Uterus (tissue), 4 donors: ENCODE measurements at places on chromosomes 6 and 20. TPM values are rescaled to one million over a fixed set of nuclear protein-coding genes. Genes with fewer than 3 reads are reported as not detected.
A peak's percentile ranks its signal among the peaks of the same experiment; 100 is the strongest.

Gene SLC13A3
- 4.2 TPM for total RNA-seq

Gene SLC17A1
- not detected for total RNA-seq

DNA sequence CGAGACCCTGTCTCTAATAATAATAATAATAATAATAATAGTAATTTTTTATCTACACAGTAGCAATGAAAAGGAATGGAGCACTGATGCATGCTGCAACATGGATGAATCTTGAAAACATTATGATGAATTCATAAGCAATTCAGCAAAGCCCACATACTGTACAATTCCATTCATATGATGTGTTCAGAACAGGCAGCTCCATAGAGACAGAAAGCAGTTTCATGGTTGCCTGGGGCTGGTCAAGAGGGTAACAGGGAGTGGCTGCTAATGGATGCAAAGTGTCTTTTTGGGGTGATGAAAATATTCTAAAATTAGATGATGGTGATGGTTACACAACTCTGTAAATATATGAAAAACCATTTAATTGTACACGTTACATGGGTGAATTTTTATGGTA is 43.6 kb downstream of the SLC24A3 start:
- H3K4me1 ChIP-seq, result no peaks in the 10 kb centered on the region
- H3K4me3 ChIP-seq, result no peak overlapping the region
- no peaks in the 10 kb centered on the region for H3K27me3 ChIP-seq
- DNase-seq, result no peak

GRCh38 chr6:38909015-38909730 is 139.4 kb upstream of the GLP1R start:
- H3K4me1 ChIP-seq, result no peaks in the 10 kb centered on the region
- no peak overlapping the region for H3K4me3 ChIP-seq
- H3K27me3 ChIP-seq, result no peaks in the 10 kb centered on the region
- no peaks in the 10 kb centered on the region for H3K36me3 ChIP-seq
- H3K27ac ChIP-seq, result no peak overlapping the region

DNA sequence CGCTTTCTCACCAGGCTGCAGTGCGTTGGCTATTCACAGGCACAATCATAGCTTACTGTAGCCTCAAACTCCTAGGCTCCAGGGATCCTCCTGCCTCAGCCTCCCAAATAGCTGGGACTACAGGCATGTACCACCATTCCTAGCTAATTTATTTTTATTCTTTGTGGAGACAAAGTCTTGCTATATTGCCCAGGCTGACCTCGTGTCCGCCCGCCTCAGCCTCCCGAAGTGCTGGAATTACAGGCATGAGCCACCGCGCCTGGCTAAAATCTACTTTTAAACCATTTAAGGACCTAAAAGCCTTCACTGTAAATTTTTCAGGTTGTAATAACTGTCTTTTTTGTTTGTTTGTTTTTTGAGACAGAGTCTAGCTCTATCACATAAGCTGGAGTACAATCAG is 15.2 kb downstream of the SAMHD1 start:
- no peaks in the 10 kb centered on the region for H3K27me3 ChIP-seq
- peak overlapping the region; percentile 46 for H3K27ac ChIP-seq
- H3K36me3 ChIP-seq, result no peaks in the 10 kb centered on the region
- DNase-seq, result no peak
- H3K4me3 ChIP-seq, result no peak overlapping the region
- H3K4me1 ChIP-seq, result peaks cover 1% of the 10 kb centered on the region

DNA sequence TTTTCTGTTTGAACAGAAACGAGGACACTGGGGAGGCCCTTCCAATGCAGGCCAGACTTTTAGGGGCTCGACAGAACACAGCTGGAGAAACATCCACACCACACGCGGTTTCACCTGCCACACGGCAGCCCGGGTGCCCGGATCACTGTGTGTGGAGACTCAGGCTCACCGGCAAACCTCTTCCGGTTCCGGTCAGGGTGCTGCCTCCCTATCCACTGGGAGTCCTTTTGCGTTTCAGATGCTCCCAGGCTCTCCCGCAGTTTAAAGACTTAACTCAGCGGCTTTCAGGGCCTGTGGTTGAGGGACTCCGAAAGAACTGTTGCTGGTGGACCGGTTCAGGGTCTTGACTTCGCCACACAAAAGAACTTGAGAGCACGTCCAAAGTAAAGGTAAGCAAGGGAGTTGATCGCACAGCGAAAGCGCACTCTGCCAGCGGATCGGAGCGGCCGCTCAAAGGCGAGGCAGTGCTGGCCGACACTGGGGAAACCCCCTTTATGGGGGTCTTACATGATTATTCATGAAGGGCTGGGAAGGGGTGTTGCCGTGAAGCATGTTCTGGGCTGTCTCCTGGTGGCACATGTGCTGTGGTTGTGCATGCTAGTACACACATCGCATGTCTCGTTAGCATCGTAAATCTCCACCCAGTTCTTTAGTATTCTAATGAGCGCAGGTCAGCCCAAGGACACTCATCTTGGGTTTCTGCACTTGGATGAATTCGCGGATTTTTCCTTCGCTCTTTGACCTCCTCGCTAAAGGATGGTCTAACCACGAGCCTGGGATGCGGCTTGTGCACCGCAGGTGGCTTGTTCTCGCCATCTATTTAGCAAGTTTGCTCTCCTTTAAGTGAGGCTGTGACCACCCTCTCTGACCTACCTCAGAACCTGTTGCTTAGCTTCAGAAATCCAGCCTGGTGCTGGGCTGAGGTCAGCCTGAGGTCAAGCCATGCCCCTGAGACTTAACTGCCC is 180.3 kb downstream of the CDH26 start:
- H3K27me3 ChIP-seq, result no peaks in the 10 kb centered on the region
- peak overlapping the region; percentile 15 for H3K27ac ChIP-seq
- H3K4me1 ChIP-seq, result no peaks in the 10 kb centered on the region
- H3K36me3 ChIP-seq, result no peaks in the 10 kb centered on the region
- DNase-seq, result peak; percentile 24
- peak overlapping the region; percentile 28 for H3K4me3 ChIP-seq

GRCh38 chr6:13769655-13770053 is 44.7 kb downstream of the MCUR1 start:
- H3K4me1 ChIP-seq, result no peaks in the 10 kb centered on the region
- H3K27me3 ChIP-seq, result no peaks in the 10 kb centered on the region
- H3K36me3 ChIP-seq, result no peaks in the 10 kb centered on the region
- no peak overlapping the region for H3K4me3 ChIP-seq

DNA sequence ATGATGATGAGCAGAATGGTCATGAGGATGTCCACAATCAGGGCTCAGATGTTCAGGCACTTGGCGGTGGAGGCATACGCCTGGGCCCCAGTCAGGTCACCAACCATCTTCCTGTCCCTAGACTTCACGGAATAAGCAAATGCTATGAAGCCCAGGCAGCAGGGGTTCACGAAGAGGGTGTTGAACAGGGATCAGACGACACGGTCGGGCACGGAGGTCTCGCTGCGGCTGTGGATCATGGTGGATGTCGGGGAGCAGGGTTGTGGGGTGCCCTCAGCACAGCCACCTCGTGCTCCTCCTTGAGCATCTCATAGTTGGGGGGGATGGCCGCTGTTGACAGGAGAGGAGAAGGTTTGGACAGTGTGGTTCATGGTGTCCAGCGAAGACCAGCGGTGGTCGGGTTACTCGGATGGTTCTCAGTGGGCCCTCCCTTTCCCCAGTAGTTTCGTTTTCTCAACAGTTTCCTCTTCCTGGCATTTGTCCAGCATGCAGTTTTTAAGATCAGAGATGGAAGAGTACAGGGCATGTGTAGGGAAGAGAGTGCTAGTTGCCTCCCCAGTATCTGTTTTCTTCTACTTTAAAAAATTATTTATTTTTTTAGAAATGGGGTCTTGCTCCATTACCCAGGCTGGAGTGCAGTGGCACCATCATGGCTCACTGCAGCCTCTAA is 20.3 kb upstream of the SPDEF start:
- DNase-seq, result no peak
- H3K27ac ChIP-seq, result no peak overlapping the region
- no peak overlapping the region for H3K4me3 ChIP-seq
- no peaks in the 10 kb centered on the region for H3K36me3 ChIP-seq
- no peaks in the 10 kb centered on the region for H3K4me1 ChIP-seq
- no peaks in the 10 kb centered on the region for H3K27me3 ChIP-seq

GRCh38 chr6:149895833-149896271 is 2.1 kb downstream of the RAET1E start:
- H3K27me3 ChIP-seq, result no peaks in the 10 kb centered on the region
- peak; percentile 71 for DNase-seq
- no peaks in the 10 kb centered on the region for H3K36me3 ChIP-seq
- peak overlapping the region; percentile 76 for H3K27ac ChIP-seq
- H3K4me3 ChIP-seq, result no peak overlapping the region
- H3K4me1 ChIP-seq, result no peaks in the 10 kb centered on the region

GRCh38 chr20:20095114-20095872 is 43.0 kb downstream of the CFAP61 start:
- H3K4me1 ChIP-seq, result no peaks in the 10 kb centered on the region
- no peaks in the 10 kb centered on the region for H3K27me3 ChIP-seq
- DNase-seq, result no peak
- H3K36me3 ChIP-seq, result no peaks in the 10 kb centered on the region

GRCh38 chr6:151627689-151628444 is 134.1 kb downstream of the CCDC170 start:
- H3K27me3 ChIP-seq, result no peaks in the 10 kb centered on the region
- peak overlapping the region; percentile 26 for H3K27ac ChIP-seq
- no peaks in the 10 kb centered on the region for H3K36me3 ChIP-seq
- H3K4me3 ChIP-seq, result no peak overlapping the region
- H3K4me1 ChIP-seq, result no peaks in the 10 kb centered on the region

GRCh38 chr6:108884211-108885059 is 36.2 kb downstream of the ARMC2 start:
- no peaks in the 10 kb centered on the region for H3K27me3 ChIP-seq
- no peaks in the 10 kb centered on the region for H3K4me1 ChIP-seq
- H3K27ac ChIP-seq, result no peak overlapping the region
- no peak for DNase-seq
- no peak overlapping the region for H3K4me3 ChIP-seq
- no peaks in the 10 kb centered on the region for H3K36me3 ChIP-seq

- no peaks in the 10 kb centered on the region for H3K4me1 ChIP-seq
- no peaks in the 10 kb centered on the region for H3K27me3 ChIP-seq
- H3K36me3 ChIP-seq, result no peaks in the 10 kb centered on the region
- H3K27ac ChIP-seq, result no peak overlapping the region
Observed at GRCh38 chr6:141824350-141824749, 308.4 kb upstream of the GJE1 start.

Gene OR2B6
- total RNA-seq, result not detected

Gene DSP
- total RNA-seq, result 28.3 TPM

DNA sequence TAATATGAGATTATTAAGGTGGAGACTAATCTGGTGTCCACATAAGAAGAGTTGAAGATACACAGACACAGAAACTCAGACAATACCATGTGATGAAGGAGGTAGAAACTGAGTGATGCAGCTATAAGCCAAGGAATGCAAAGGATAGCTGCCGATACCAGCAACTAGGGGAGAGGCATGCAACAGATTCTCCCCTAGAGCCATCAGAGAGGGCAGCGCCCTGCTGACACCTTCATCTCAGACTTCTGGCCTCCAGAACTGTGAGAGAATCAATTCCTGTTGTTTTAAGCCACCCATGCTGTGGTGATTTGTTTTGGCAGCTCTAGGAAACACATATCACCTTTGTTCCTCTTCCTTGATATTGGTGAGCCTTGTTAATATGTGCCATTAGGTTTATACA is 41.5 kb downstream of the STXBP5 start:
- H3K4me3 ChIP-seq, result no peak overlapping the region
- no peaks in the 10 kb centered on the region for H3K27me3 ChIP-seq
- DNase-seq, result no peak
- no peak overlapping the region for H3K27ac ChIP-seq
- H3K4me1 ChIP-seq, result no peaks in the 10 kb centered on the region

- H3K36me3 ChIP-seq, result no peaks in the 10 kb centered on the region
- no peaks in the 10 kb centered on the region for H3K4me1 ChIP-seq
- no peak overlapping the region for H3K4me3 ChIP-seq
- DNase-seq, result no peak
- no peaks in the 10 kb centered on the region for H3K27me3 ChIP-seq
- H3K27ac ChIP-seq, result no peak overlapping the region
Observed at GRCh38 chr6:70060680-70061079, 194.3 kb downstream of the COL19A1 start.

GRCh38 chr20:50674138-50674825 is 17.1 kb downstream of the RIPOR3 start:
- H3K27me3 ChIP-seq, result no peaks in the 10 kb centered on the region
- no peak for DNase-seq
- H3K4me3 ChIP-seq, result no peak overlapping the region
- H3K36me3 ChIP-seq, result no peaks in the 10 kb centered on the region

Gene ZKSCAN4
- total RNA-seq, result 15.6 TPM

DNA sequence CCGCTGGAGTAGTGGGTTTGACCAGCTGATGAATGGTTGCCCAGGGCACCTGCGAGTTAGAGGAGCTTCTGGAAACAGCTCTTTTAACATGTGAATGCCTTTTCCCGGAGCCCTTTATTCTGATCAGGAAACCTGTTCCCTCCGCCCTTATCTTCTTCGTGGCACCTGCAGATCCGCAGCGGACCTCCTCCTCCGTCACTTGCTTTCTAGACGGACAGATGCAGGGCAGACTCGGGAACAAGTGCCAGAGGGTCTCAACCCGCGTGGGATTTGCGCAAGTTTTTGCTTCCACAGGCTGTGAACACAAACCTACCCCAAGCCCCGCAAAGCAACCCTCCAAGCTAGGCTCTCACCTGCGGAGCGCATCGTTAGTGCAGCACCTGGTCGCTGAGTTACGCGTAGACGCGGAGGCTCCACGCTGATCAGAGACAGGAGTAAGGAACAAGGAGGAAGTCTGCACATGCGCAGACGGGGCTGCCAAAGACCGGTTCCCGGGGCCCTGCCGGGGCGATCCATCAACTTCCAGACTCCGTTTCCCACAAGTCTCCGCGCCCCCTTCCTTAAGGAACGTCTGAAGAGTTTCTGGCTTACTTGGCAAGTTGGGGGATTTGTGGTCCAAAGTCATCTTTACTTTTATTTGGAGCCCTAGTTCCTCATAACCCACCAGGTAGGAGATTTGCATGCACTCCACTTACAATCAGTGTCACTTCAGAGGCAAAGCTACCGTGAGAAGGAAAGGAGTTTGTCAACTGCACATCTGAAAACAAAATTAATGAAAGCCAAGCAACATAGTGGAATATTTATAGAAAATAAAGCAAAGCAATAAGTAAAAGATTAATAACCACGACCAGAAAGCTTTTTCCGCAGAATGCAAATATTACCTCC is 52.7 kb upstream of the ELMO2 start:
- H3K4me3 ChIP-seq, result no peak overlapping the region
- no peak overlapping the region for H3K27ac ChIP-seq
- H3K4me1 ChIP-seq, result no peaks in the 10 kb centered on the region
- no peaks in the 10 kb centered on the region for H3K36me3 ChIP-seq
- DNase-seq, result no peak

DNA sequence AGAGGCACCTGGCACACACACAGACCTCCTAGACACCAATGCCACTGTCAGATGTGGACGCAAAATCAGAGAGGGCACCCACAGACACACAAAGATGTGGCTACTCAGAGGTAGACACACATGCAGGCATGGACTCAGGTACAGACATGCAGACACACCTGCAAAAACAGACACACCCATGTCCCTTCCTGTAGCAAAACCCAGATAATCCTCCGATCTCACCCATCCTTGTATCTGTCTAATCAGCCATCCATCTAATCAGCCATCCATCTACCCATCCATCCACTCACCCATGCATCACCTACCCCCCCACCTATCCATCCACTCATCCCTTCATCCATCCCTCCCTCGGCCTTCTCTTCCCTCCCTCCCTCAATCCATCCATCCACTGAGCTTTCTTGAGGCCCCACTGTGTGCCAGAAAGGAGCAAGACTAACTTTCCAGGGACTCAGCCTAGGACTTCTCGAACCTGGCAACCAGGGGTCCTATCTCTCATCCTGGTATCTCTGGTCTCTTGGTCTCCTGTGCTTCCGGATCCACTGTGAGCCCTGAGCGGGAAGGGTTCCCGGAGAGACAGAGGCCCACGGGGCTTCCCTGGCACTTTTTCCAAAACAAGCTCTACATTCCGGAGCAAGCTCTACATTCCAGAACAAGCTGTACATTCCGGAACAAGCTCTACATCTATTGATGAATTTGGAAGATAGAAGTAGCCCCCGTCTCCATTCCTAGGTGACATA is 1.1 kb upstream of the TGM2 start:
- H3K36me3 ChIP-seq, result no peaks in the 10 kb centered on the region
- H3K27ac ChIP-seq, result peak overlapping the region; percentile 90
- H3K4me1 ChIP-seq, result no peaks in the 10 kb centered on the region
